Stimulated activated naive B cell treated with anti-CD40 and anti-IgM and Interleukin-4, amounts not matched to agents 10 μg/mL and 1 μg/mL and 100 μg/mL, for 72 hours (primary cell): ENCODE measurements at places on chromosomes 7 and 10.

DNA sequence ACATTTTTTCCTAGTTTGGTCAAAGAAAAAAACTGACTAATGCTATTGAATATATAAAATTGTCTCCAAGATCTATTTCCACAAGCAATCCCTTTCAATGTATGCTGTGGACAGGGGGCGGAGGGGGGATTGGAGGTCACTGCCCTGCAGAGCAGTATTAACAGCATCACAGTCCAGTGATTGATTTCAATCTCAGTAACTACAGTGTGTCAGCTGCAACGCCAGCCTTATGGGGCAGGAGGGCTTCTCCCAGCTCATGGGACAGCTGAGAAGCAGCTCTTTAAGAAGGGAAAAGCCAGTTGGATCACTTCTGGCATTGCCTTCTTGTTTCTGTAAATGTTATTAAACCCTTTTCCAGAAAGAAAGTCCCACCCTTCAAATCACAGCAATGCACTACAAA lies 65.0 kb downstream of the RAPGEF5 start:
- DNase-seq, result no peak

DNA sequence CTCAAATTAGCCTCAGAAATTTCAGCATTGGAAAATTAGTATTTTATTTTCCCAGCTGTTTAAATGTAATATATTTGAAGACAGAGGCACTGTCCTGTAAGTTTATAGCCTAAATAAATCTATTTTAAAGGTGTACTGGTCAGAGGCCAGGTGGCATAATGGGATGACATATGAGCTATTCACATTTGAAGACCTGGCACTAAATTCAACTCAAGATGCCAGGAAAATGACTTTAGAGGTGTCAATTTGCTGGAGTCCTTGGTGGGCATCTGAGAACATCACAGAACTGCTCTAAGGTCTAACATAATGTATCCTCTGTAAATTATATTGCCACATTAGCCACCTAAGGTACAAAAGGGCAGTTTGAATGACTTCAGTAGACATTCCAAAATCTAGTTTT lies 348.9 kb upstream of the BMPER start:
- DNase-seq, result no peak

DNA sequence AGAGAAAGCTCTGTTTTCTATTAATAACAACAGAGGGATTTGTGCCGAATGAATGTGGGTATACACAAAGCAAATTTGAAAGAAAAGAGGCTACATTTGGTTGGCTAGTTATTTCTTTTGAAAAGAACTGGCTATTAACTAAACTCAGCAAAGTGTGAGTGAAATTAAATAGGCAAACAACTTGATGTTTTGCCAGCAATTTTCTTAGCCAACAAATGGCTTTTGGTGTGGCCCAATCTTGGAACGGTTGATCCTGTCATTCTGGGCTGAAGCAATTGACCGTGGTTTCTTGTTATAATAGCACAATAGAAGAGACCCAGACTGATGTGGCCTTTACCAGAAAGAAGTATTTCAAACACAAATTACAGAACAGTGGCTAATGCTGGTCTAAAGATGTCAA lies 898.6 kb downstream of the KCNMA1 start:
- DNase-seq, result no peak

GRCh38 chr7:111730476-111731300 lies 168.4 kb upstream of the IMMP2L start:
- DNase-seq, result no peak

DNA sequence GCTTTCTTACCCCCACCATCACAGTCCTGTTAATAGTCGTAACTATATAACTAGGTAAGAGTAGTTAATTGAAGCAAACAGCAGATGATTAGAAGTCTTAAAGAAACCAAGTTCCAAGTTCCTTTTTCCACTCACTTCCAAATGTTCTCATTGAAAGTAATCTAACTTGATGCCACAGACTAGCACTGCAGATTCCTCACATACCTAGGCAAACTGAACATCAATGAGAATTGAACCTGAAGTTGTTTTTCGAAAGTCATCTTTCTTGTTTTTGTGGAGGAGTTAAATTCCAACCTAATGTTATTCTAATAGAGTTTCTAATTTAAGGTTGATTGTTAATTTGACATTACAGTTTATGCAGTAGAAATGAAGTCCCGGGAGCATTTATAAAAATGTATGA lies 5.5 kb downstream of the PRKG1 start:
- no peak for DNase-seq

GRCh38 chr10:4515721-4516120 lies 310.3 kb upstream of the AKR1E2 start:
- no peak for DNase-seq

DNA sequence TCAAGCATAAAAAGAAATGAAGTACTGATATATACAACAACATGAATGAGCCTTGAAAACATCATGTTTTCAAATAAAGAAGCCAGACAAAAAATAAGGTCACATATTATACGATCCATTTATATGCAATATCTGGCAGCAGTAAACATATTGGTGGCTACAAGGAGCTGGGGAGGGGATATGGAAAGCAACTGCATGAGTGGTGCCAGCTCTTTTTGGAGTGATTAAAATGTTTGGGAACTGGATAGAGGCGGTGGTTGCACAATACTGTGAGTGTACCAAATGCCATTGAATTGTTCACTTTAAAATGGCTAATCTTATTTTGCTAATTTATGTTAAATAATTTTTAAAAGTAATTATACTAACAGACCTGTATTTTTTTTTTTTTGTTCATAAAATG lies 481.7 kb downstream of the PCDH15 start:
- DNase-seq, result no peak
